Left kidney (tissue), 8 donors: ENCODE measurements at places on chromosomes 5 and 9.

DNA sequence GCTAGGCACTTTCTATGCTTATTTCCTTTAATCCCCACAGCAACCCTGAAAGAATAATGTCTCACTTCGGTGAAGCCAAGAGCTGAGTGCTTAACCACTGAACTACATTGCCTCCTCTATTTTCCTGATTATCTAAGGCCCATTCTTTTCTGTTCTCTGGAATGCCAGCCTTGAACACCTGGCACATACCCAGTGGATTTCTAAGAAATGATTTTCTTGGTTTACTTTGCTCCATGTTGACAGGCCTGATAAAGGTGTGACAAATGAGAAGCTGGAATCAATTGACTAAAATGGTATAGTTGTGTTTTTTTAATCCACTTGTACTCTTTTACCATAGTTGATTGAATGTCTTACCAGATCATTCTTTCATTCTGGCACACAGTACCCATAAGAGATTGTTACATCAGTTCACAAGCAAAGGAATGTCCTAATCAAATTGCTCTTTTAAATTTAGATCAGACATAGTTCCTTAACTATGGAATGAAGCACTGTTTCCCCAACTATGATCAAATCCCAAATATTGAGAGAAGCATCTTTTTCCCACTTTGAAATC, 9.0 kb upstream of the ENC1 start:
- no peak for DNase-seq

DNA sequence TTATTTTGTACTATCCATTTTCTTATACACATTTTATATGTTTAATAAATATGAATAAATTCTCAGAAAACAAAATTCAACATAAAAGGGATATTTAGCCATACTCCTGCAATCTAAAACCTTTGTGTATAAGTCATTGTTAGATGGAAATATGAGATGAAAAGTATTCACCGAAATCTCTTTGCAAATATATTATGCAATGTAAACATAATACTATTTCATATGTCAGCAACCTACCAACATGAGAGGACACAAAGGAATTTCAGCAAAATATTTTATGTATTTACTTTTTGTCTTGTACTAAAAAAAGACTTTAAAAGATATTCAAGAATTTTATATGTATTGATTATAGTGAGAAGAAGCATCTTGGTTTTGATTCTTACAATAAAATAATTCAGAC, 1623.4 kb downstream of the EFNA5 start:
- no peak for DNase-seq

DNA sequence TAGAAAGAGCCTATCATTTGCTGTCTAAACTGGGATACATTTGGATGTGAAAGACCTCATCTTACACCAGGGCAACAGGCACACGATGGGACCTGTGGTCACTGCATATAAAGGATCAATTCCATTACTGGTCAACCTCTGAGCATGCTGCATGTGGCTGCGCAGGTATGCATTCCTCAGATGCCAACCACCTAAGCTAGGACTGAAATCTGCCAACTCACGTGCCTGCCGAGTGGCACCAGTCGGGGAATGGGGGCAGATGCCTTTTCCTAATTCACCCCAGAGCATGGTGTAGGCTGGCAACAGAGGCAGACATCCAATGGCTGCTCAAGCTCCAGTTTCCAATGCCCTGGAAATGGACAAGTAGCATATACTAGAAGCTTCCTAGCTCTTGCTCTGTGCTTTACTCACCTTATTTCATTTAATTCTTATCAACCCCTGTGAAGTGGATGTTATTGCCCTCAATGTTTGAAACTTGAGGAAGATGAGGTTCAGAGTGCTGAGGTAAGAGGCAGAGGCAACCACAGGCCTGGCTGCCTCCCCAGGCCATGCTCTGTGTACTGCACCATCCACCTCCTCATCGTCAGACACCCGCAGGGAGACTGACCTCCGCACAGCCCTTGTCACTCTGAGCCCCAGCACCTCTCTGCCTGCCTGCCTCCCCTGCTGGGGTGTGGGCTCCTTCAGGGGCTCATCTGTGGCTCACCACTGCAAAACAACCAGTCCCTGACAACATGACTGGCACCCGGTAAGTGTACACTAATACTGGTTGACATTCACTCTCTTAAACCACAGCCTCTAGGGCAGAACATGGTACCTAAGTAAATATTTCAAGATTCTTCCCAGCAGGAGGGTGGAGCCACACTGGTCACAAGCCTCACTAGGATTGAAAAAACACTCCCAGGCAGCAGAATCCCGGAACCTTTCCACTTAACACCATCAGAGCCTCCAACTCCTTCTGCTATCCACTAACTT, 228.5 kb downstream of the CRB2 start:
- no peak for DNase-seq

GRCh38 chr5:120510098-120510637, 46.1 kb downstream of the PRR16 start:
- no peak for DNase-seq

GRCh38 chr5:159639590-159639989, 276.7 kb upstream of the ADRA1B start:
- DNase-seq = no peak

GRCh38 chr5:151601391-151601790, 10.3 kb upstream of the FAT2 start:
- no peak for DNase-seq

GRCh38 chr5:77973253-77973609, 197.1 kb upstream of the TBCA start:
- DNase-seq = no peak

DNA sequence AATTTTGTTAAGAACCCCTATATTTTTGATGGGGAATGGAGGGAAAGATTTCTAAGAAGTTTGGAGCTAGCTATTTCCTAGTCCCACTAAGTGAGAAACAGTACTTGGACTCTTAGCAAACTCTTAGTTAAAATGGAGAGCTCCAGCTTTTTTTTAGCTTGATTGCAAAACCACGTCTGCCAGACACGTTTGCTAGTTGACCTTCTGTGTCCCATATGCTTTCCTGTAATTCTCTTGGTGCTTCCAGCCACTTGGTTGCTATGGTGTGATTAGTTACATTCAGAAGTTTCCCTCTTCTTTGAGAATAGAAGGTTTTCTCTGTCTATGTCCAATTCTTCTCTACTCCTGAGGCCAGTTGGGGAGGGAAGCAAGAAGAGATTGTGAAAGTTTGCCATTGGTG, 417.0 kb upstream of the TLE4 start:
- no peak for DNase-seq

- no peak for DNase-seq
Measured at GRCh38 chr9:121783521-121784507, 132.4 kb downstream of the DAB2IP start.
